T-helper 17 cell (primary cell): ENCODE measurements at places on chromosomes 5 and 9. TPM values are rescaled to one million over a fixed set of nuclear protein-coding genes. Genes with fewer than 3 reads are reported as not detected.
A peak's percentile ranks its signal among the peaks of the same experiment; 100 is the strongest.

- no peak for DNase-seq
Measured at GRCh38 chr5:7878381-7878873, 9.5 kb downstream of the MTRR start.

GRCh38 chr5:765948-766631 is 18.4 kb downstream of the ZDHHC11B start:
- DNase-seq: no peak

- no peak for DNase-seq
Measured at GRCh38 chr9:128293091-128293490, 17.0 kb downstream of the SWI5 start.

DNA sequence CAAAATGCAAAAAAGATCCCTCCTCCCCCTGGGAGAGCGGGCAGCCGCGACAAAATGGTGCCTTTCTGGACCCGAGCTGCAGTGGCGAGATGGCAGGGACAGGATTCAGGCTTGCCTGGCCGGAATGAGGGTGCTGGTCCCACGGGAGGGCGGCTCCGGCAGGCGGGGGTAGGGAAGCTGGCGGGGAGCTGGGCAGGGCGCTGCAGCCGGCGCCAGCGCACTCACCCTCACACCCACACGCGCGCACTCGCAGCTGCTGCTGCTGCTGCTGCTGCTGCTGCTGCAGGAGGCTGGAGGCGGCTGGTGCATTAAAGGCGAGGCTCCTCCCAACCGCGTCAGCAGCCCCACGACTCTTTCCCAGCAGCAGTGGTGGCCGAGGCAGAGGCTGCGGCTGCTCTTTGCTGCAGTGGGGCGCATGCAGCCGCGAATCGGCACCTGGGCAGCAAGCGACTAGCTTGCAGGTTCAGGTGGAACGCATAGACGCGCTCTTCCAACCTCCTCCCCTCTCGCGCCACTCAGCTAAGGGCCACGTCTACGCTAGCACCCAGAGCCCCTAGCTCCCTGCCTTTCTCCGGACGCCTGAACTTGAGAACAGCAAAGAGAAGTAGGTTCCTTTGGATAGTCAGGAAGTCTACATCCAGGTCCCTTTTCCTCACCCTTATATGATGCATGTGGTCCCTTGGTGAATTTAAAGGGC is at the start of gene PPP2R2B:
TSS of gene PPP2R2B (minus strand) at position 282 of the 697 bp plus-strand sequence.
- peak; percentile 37 for DNase-seq

DNA sequence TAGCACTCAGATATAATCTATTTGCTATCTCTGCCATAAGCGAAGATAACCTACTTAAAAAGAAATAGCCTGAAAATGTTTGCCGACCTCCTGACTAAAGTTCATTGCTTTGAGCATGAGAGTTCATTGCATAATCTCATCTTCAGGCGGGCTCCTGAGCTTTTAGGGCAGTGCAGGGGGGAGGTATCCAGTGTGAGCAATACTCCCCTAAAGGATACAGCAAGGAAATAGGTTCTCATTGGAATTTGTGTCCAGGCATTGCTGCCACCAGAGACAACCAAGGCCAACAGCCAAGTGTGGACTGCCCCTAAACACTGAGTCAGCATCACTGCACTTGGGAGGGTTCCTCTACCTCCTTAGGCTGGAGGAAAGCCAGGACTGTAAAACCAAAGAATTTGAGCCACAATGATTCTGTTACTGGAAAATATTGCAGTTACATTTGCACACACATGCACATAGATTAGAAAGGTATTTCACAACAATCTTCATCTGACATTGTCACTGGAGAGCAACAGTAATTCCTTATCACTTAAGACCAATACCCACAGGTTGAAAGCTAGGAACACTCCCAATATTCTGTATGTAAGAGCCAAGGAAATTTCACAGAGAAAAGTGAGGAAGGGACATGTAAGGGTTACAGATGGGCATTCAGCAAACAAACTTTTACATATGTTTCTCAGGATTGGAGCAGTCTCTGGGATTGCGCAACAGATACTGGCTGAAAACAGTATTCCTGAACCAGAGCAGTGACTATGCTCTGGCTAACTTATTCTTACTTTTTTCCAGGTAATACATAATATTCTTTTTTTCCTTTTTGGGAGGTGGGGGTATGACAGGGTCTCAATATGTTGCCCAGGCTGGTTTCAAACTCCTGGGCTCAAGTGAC is 98.6 kb upstream of the TLE1 start:
- peak; percentile 9 for DNase-seq

GRCh38 chr5:54570916-54571315 is 53.4 kb downstream of the SNX18 start:
- no peak for DNase-seq

GRCh38 chr9:75185585-75186170 is 97.4 kb downstream of the OSTF1 start:
- DNase-seq: peak; percentile 11

DNA sequence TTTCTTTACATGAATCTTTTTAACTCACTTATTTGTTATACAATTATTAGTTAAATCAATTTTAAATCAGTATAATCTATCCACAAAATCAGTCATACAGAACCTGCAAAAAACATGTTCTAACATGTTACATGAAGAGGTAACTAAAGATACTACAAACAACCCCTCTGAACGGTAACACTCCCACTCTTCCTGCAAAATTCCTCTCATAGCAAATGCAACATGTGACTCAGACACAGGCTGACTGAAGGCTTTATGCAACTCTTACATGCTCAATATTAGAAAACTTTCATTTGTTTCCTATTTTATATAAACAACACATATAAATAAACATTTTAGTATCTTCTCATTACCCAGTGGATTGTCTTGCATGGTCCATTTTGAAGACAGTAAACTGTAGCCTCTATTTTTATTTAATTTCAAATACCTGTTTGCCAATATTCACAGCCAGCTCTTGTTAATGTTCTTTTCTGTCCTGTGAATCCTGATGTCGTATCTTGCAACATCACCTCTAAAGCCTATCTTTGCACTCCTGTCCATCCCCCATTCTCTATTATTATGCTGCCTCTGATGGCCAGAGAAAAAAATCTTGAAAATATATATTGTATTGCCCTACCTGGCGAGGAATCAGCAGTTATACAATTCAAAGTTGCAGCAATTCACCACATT is 100.5 kb upstream of the CCDC152 start:
- no peak for DNase-seq

DNA sequence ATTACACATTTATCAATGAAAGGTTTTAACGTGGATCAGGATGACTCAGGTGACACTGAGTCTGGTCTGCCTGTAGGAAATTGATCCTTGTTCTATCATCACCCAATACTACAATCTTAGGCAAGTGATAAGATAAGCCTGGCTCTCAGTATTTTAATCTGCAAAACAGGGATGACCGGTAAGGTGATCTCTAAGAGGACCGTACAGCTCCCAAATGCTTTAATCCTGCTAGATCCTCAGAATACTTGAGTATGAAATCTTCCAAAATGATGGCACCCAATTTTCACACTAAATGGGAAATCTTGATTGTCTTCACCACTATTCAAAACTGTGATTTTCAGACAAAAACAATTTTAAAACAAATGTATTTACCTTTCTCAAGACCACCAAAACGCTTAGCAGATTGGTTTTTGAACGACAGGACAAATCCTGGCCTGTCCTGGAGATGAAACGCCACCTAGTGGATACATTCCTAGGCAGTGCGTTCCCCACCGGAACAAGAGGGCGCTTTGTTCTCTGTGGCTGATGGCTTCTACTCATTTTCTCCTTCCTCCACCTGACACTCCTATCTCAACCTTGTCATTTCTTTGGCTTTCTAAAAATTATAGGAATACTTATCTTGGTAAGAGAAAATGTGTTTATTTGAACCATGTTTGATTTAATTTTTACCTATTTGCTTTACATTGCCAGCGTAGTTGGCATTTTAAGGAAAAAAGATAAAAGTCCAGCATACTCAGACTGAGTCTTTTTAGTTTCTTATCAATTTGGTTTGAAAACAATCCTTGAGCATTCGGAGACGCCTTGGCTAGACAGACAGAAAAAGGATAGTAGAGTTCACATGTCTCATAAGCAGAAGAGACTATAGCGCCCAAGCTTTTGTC is 41.2 kb upstream of the VCAN start:
- DNase-seq: no peak

Gene CEP72
- 11.4 TPM for total RNA-seq

Gene BICD2
- total RNA-seq: 22.9 TPM

Gene TLE4
- total RNA-seq: 154 TPM

Gene TRPM3
- not detected for total RNA-seq

Gene NEUROG1
- not detected for total RNA-seq

Gene UCK1
- 21.4 TPM for total RNA-seq

Gene OTP
- total RNA-seq: not detected

Gene IFNA14
- total RNA-seq: not detected
